ENCODE measurements at places on chromosomes 12 and 14.

GRCh38 chr14:36751920-36752319, 90.3 kb downstream of the PAX9 start:
- no peak for DNase-seq

GRCh38 chr12:85363382-85364190, 83.6 kb downstream of the ALX1 start:
- DNase-seq: no peak

DNA sequence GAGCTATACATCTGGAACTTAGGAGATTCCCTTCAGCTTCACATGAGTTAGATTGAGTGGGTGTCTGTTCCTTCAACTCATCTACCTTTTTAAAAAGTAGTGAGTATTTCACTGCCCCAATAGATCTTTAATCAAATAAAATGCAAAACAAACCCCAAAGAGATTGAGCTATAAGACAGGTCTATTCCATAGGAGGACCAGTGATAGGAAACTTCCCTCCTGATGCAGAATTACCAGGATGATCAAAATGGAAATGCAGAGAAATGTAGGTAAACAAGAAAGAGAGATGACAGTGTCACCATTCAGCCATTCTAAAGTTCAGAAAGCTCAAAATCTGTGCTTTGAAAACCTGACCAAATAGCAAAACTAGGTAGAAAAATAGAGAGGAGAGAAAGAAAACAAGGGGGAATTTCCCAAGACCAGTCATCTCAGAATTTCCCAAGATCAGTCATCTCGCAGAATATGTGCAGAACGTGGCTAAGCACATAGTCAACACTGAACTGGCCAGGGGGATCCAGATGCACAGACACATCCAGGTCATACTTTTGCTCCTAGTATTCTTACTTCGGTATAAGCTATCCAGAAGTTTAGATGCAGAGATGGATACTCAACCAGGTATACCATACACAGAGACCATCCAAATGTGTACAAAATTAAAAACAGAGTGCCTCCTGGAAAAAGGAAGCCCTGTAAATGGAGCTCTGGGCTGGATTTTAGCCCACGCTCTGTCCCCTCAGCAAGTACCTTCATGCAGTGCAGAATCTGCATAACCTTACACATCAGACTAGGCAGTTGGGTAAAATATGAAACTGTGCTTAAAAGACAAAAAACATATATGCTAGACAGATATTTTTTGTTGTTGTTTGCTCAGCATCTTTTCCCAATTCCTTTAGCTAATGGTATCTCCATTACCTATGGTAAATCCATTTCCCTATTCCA, 27.4 kb downstream of the SLC41A2 start:
- DNase-seq: no peak

DNA sequence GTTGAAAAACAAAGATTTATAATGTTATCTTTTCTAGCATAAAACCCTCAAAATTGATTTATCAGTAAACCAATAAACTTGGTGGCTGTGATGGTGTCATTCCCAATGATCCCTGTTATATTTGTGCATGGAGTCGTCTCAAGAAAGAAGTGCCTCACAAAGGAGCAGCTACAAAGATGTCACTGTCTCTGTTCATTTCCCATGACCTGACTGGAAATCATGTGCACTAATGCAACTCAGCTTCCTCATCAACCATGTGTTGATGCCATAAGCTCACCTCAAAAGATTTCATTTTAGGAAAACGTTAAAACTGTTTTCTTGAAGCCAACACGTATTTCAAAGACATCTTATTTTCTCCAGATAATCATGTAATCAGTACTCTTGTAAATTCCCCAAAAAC, 28.8 kb downstream of the CLEC1A start:
- no peak for DNase-seq

DNA sequence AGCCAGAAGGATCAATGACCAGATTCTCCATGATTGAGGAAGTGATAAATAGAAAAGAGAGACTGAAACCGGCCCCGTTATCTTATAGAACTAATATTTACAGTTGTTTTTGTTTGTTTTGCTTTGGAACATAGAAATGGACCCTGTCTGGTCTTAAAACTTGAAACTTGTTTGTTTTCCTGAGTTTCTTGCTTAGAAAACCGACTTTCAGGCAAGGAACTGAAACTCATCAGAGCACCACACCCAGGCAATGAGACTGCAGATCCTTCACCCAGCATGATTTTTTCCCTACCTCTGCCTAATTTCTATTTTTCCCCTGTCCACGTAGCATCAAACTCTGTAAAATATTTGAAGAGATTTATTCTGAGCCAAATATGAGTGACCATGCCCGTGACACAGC, 10.6 kb upstream of the CLEC12A start:
- no peak for DNase-seq

DNA sequence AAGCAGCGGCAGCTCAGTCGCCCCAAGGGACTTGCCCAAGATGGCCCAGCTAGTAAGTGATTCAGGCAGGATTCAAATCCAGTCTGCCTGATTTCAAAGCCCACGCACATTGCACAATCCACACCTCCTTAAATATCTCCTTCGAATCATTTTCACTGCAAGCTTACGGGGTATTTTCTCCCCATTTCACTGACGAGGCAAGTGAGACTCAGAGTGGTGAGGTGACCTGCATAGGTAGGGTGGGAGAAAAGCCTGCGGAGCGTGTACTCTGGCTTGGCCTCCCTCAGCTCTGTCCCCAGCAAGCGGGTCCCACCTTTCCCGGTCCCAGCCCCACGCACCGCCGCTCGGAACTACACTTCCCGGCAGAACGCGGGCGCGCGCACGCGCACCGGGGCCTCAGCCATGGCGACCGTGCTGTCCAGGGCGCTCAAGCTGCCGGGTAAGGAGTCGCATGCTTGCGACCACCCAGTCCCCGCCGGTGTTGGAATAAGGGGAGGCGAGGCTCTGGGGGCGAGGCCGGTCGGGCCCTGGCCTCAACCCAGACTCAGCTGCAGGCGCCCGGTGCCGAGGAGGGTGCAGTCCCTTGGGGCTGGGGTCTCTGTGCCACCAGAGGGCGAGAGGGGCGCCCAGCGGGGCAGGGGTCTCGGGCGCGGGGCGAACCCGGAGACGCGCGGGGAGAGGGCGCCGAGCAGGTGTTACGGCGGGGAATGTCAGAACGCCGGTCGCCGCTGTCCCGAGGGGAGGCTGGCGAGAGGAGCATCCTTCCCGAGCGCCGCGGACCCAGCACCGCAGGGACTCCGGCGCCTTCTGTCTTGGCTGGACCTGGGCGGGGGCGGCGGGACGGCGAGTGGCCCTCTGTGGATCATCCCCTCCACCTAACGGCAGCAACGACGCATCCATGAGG, at the start of gene FAM234B:
TSS of gene FAM234B (plus strand) at position 380 of the 904 bp plus-strand sequence. CDS start at position 403, 23 bp downstream.
- peak; percentile 81 for DNase-seq

Data from anterior cingulate cortex (tissue), 58 donors.